ENCODE measurements at places on chromosomes 5 and 9.

DNA sequence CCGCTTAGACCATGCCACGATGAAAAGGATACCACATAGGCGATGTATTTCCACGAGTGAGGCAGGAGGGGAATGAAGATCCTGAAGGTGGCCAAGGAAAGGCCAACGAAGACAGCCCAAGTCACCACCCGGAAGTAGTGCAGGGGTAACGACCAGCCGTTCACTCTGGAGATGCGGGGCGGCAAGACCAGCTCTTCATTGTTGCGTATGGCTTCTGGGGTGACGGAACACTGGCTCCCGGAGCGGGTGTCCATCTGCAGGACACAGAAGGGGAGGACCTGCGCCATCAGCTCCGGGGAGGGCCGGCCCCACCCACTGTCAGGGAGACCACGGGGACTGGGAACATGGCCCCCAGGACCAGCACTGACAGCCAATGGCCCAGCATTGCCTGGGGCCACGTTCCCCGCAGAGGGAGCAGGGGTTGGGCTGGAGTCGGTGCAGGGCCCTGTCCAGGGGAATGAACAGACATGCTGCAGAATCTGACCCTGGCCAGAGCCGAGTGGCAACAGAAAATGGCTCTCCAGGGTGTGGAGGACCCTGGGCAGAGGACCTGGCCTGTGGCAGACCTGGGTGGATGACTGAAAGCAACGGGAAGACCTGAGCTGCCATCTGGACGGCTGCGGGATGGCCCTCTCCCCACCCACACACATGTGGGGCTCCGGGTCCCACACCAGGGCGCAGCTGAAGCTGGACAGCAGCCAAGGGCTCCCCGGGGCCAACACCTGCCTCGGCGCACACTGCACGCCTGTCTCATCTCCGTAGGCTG is 17.7 kb downstream of the ZDHHC11B start:
- no peaks in the 10 kb centered on the region for H3K27me3 ChIP-seq
- H3K4me3 ChIP-seq: no peak overlapping the region
- H3K4me1 ChIP-seq: no peaks in the 10 kb centered on the region
- no peaks in the 10 kb centered on the region for H3K36me3 ChIP-seq

DNA sequence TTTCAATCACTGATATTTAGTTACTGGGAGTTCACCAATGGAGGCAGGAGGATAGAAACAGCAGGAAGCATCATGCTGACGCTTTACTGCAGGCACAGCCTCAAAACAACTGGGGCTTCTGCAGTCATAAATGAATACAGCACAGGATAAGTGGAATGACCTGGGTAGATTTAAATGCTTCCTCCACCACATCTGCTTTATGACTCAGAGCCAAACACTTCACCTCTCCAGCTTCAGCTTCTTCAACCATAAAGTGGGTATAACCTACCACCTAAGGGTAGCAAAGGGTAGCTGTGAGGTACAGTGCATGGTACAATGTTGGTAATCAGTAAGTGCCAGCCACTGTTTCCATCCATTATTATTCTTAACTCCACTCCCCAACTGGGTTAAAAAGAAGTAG is 28.4 kb downstream of the RASEF start:
- no peak for DNase-seq
- H3K36me3 ChIP-seq: no peaks in the 10 kb centered on the region
- H3K27me3 ChIP-seq: no peaks in the 10 kb centered on the region
- H3K4me3 ChIP-seq: no peak overlapping the region

DNA sequence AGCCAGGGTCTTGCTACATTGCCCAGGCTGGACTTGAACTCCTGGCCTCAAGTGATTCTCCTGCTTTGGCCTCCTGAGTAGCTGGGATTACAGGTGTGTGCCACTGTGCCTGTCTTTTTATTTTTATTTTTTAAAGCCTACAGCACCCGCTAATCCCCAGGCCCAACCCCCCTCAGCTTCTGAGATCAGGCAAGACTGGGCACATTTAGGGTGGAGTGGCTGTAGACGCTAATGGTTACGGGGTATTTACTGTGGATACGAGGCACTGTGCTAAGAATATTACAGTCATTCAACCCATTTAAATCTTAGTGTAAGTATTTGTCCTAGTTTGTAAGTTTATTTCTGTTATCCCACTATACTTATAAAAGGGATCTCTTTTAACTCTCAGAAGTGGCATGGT is 175.2 kb downstream of the FANCC start:
- H3K27me3 ChIP-seq: no peaks in the 10 kb centered on the region
- no peak overlapping the region for H3K4me3 ChIP-seq
- H3K36me3 ChIP-seq: no peaks in the 10 kb centered on the region

GRCh38 chr5:73142035-73142434 is 21.7 kb downstream of the TMEM171 start:
- H3K36me3 ChIP-seq: no peaks in the 10 kb centered on the region
- no peak overlapping the region for H3K4me3 ChIP-seq
- no peaks in the 10 kb centered on the region for H3K4me1 ChIP-seq
- no peak for DNase-seq
- no peak overlapping the region for H3K27ac ChIP-seq
- H3K27me3 ChIP-seq: peaks cover 15% of the 10 kb centered on the region

DNA sequence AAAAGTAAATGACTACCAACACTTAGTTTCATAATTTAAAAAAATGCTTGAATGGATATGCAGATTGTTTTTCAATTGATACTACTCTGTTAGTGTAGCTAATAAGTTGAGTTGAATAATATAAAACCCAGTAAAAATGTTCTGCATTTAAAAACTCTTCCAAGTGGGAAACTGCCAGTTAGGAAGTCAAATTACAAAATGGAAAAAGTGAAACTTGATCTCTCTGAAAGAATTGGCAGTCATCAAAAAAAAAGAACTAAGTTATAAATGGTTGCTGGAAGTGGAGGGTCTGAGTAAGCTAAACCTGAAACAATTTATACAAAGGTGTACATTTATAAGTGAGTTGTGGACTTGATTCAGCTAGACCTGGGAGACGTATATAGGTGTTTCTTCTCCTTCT is 52.4 kb downstream of the VCAN start:
- no peaks in the 10 kb centered on the region for H3K4me1 ChIP-seq
- no peak for DNase-seq
- H3K4me3 ChIP-seq: no peak overlapping the region
- H3K36me3 ChIP-seq: no peaks in the 10 kb centered on the region
- no peaks in the 10 kb centered on the region for H3K27me3 ChIP-seq

DNA sequence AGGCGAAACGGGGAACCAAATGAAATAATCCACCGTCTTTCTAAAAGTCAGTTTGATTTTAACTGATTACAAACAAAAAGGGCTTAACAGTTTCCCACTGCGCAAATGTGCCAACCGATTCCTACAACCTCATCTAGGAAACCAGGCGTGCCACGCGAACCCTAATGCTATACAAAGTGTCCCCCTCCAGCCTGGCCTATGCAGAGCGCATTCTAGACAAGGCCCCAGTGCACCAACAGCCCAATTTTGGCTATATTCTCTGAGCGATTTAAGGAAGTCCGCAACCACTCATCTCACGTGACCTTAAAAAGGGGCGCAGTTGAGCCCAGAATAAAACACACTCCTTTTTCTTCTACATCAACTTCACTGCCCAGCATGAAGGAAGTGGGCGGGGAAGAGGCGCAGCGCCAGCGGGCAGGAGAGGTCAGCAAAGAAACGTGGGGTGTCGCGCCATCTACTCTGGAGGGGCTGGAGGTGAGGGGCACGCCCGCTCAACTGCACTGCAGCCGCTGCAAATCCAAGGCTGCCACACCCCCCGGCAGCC is 779 bp downstream of the FAM13B start:
- H3K4me1 ChIP-seq: peaks cover 49% of the 10 kb centered on the region
- H3K27ac ChIP-seq: peak overlapping the region; percentile 97
- H3K27me3 ChIP-seq: no peaks in the 10 kb centered on the region
- peak overlapping the region; percentile 97 for H3K4me3 ChIP-seq

DNA sequence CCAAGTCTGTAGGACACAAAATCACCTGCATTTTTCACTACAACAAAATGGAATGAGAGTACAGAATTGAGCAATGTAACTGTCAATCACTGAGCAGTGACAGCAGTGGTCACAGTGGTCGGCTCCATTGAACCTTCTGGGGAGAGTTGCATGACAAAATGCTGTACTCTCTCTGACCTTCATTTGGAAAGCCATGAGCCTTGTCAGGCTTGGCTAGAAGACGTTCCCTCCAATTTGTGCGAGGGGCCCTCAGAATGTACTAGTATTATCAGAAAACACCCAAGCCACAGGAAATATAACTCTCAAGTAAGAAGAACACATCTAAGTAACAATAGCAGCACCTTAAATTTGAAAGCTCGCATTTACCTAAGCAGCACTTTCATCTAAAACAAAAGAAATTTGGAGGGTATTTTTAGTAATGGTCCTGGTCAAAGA is 425.6 kb upstream of the MEF2C start:
- no peak overlapping the region for H3K4me3 ChIP-seq
- no peak overlapping the region for H3K27ac ChIP-seq
- H3K36me3 ChIP-seq: no peaks in the 10 kb centered on the region
- H3K4me1 ChIP-seq: peaks cover 3% of the 10 kb centered on the region
- H3K27me3 ChIP-seq: no peaks in the 10 kb centered on the region
- DNase-seq: no peak

GRCh38 chr5:177591690-177592009 is 353 bp upstream of the TMED9 start:
- H3K4me1 ChIP-seq: no peaks in the 10 kb centered on the region
- H3K36me3 ChIP-seq: peaks cover 8% of the 10 kb centered on the region
- no peak for DNase-seq
- H3K4me3 ChIP-seq: peak overlapping the region; percentile 88

GRCh38 chr9:126390923-126391322 is 64.3 kb downstream of the MVB12B start:
- H3K27ac ChIP-seq: no peak overlapping the region
- H3K36me3 ChIP-seq: peaks cover 5% of the 10 kb centered on the region
- H3K27me3 ChIP-seq: no peaks in the 10 kb centered on the region

GRCh38 chr5:160108124-160108523 is 11.1 kb downstream of the PWWP2A start:
- H3K36me3 ChIP-seq: peaks cover 4% of the 10 kb centered on the region
- DNase-seq: no peak
- peaks cover 9% of the 10 kb centered on the region for H3K4me1 ChIP-seq
- H3K27me3 ChIP-seq: no peaks in the 10 kb centered on the region
- H3K4me3 ChIP-seq: no peak overlapping the region
- H3K27ac ChIP-seq: no peak overlapping the region

- H3K36me3 ChIP-seq: peaks cover 38% of the 10 kb centered on the region
- no peak overlapping the region for H3K4me3 ChIP-seq
- no peaks in the 10 kb centered on the region for H3K4me1 ChIP-seq
- H3K27ac ChIP-seq: no peak overlapping the region
- H3K27me3 ChIP-seq: no peaks in the 10 kb centered on the region
Observed at GRCh38 chr9:128383007-128383753, 12.0 kb downstream of the URM1 start.

DNA sequence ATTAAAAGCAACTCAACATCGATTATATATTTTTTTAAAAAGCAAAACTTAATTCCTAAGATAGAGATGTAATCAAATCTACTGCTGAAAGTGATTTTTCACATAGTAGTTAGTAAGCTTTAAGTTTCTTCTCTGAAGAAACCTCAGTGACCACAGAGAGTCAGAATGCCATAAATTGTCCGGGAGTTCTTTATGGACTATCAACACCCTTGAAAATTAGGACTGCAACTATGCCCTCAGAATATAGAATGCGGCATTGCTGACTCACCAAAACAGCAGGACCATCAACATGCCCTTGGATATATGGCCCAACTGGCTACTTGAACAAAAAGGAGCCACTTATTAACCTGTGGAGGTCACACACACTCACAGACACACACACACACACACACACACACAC is 228.9 kb upstream of the SNX2 start:
- no peak overlapping the region for H3K27ac ChIP-seq
- H3K36me3 ChIP-seq: no peaks in the 10 kb centered on the region
- no peaks in the 10 kb centered on the region for H3K27me3 ChIP-seq
- no peaks in the 10 kb centered on the region for H3K4me1 ChIP-seq

GRCh38 chr9:136848393-136849037 is 694 bp upstream of the PHPT1 start:
- peak; percentile 64 for DNase-seq
- H3K27me3 ChIP-seq: peaks cover 10% of the 10 kb centered on the region
- no peaks in the 10 kb centered on the region for H3K36me3 ChIP-seq
- H3K27ac ChIP-seq: no peak overlapping the region

DNA sequence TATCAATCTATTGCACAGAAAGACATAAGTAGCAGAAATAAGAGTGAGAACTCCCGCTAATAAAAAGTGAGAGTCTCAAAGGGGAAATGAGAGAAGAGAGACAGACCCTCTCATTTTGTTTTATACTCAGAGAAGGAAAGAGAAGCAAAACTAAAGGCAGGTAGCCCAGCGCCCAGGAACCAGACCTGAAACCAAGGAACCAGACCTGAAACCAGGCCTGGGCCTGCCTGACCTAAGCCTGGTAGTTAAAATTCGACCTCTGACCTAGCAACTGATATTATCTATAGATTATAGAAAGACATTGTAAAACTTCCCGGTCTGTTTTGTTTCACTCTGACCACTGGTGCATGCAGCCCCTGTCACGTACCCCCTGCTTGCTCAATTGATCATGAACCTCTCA is 134.5 kb upstream of the SEMA6A start:
- no peak for DNase-seq
- H3K27me3 ChIP-seq: no peaks in the 10 kb centered on the region
- no peaks in the 10 kb centered on the region for H3K36me3 ChIP-seq
- no peaks in the 10 kb centered on the region for H3K4me1 ChIP-seq

- no peak for DNase-seq
- H3K36me3 ChIP-seq: no peaks in the 10 kb centered on the region
- no peaks in the 10 kb centered on the region for H3K27me3 ChIP-seq
Observed at GRCh38 chr5:6105320-6105719, 273.0 kb downstream of the MED10 start.

- peaks cover 37% of the 10 kb centered on the region for H3K27me3 ChIP-seq
- DNase-seq: peak; percentile 83
- H3K4me1 ChIP-seq: peaks cover 7% of the 10 kb centered on the region
- H3K36me3 ChIP-seq: no peaks in the 10 kb centered on the region
Observed at GRCh38 chr5:59768152-59769040, 125.1 kb downstream of the PDE4D start.

GRCh38 chr5:4882186-4882585 is 257.9 kb upstream of the ADAMTS16 start:
- DNase-seq: no peak
- no peaks in the 10 kb centered on the region for H3K4me1 ChIP-seq
- H3K4me3 ChIP-seq: no peak overlapping the region
- no peaks in the 10 kb centered on the region for H3K27me3 ChIP-seq
- H3K36me3 ChIP-seq: no peaks in the 10 kb centered on the region
- H3K27ac ChIP-seq: no peak overlapping the region

- no peaks in the 10 kb centered on the region for H3K27me3 ChIP-seq
- no peaks in the 10 kb centered on the region for H3K36me3 ChIP-seq
- H3K4me1 ChIP-seq: peaks cover 19% of the 10 kb centered on the region
- peak overlapping the region; percentile 97 for H3K27ac ChIP-seq
- H3K4me3 ChIP-seq: peak overlapping the region; percentile 57
- DNase-seq: peak; percentile 96
Observed at GRCh38 chr9:6757132-6757455, 679 bp upstream of the KDM4C start.

DNA sequence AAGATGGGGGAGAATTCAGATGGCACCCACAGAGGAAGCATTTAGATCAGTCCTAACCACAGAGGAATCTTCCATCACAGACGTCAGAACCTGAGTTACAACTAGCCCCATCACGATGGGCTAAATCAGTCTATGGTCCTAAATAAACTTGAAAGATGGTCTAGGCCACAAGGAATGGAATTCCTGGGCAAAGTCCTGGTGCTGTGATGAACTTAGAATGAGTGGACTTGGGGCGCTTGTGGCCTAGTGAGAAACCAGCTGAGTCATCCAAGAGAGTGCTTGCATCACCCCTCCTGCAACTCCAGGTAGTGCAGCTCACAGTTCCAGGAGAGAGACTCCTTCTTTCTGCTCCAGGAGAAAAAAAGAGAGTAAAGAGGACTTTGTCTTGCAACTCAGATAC is 722.9 kb upstream of the RGMB start:
- H3K4me3 ChIP-seq: no peak overlapping the region
- DNase-seq: no peak
- H3K27me3 ChIP-seq: no peaks in the 10 kb centered on the region
- H3K27ac ChIP-seq: no peak overlapping the region

Measured in common myeloid progenitor, CD34-positive (primary cell).